ENCODE measurements at places on chromosomes 1 and 21. TPM values are rescaled to one million over a fixed set of nuclear protein-coding genes. Genes with fewer than 3 reads are reported as not detected.

CLDN17 gene
- not detected for total RNA-seq

SLC45A3 gene
- 2.6 TPM for total RNA-seq

ASTN1 gene
- total RNA-seq: under 0.01 TPM

OR2L13 gene
- not detected for total RNA-seq

SPOCD1 gene
- total RNA-seq: 43.3 TPM

BRDT gene
- total RNA-seq: not detected

TBCE gene
- 30.4 TPM for total RNA-seq

FAM72A gene
- total RNA-seq: 4.4 TPM

RHBG gene
- not detected for total RNA-seq

VANGL2 gene
- total RNA-seq: not detected

FCAMR gene
- total RNA-seq: not detected

AMIGO1 gene
- 0.81 TPM for total RNA-seq

NEGR1 gene
- 17.7 TPM for total RNA-seq

KRTAP25-1 gene
- not detected for total RNA-seq

LINGO4 gene
- not detected for total RNA-seq

FMO3 gene
- 0.79 TPM for total RNA-seq

MMEL1 gene
- total RNA-seq: 0.75 TPM

ESPN gene
- not detected for total RNA-seq

VWA5B1 gene
- not detected for total RNA-seq

PRAMEF15 gene
- total RNA-seq: not detected

GRIK3 gene
- not detected for total RNA-seq

MEX3A gene
- 0.50 TPM for total RNA-seq

PDC gene
- total RNA-seq: 0.06 TPM

TSACC gene
- not detected for total RNA-seq

SNX7 gene
- total RNA-seq: 56.6 TPM

KRTAP12-2 gene
- not detected for total RNA-seq

OR2G6 gene
- not detected for total RNA-seq

GPR137B gene
- 11.3 TPM for total RNA-seq

G0S2 gene
- 12.8 TPM for total RNA-seq

GOLT1A gene
- total RNA-seq: not detected

CRYZ gene
- 53.4 TPM for total RNA-seq

STYXL2 gene
- not detected for total RNA-seq

LRRC8C gene
- total RNA-seq: 3.4 TPM

MLLT11 gene
- total RNA-seq: 4.2 TPM

PYHIN1 gene
- not detected for total RNA-seq

TEX38 gene
- total RNA-seq: not detected

S100B gene
- total RNA-seq: 0.12 TPM

ATP5IF1 gene
- 238 TPM for total RNA-seq

CYP4A22 gene
- total RNA-seq: not detected

TPM3 gene
- 595 TPM for total RNA-seq

CSF3R gene
- total RNA-seq: not detected

ACBD6 gene
- total RNA-seq: 61.1 TPM

Data from aortic smooth muscle cell (primary cell).